Stimulated activated CD8-positive, alpha-beta memory T cell treated with anti-CD3 and anti-CD28 coated beads, Interleukin-7, amount 100 ng/mL, for 48 hours (primary cell): ENCODE measurements at places on chromosomes 7 and 10.

GRCh38 chr7:158125091-158125490 is 462.5 kb downstream of the PTPRN2 start:
- DNase-seq = no peak

DNA sequence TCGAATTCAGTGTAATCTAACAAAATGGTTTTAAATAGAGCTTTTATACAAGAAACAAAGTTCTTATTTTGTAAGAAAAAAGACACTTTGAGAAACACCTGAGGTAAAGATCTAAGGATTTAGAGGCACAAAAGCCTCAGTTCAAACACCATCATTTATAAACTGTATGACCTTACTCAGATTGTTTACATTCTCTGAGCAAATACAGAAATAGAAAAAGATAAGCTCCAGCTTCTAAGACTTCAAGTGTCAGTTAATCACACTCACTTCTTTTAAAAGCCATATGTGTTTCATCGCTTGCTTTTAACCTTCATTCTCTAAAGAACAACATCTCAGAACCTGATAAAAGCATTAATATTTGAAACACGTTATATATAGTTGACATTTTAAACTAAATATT is 27.9 kb downstream of the CADPS2 start:
- DNase-seq = no peak

DNA sequence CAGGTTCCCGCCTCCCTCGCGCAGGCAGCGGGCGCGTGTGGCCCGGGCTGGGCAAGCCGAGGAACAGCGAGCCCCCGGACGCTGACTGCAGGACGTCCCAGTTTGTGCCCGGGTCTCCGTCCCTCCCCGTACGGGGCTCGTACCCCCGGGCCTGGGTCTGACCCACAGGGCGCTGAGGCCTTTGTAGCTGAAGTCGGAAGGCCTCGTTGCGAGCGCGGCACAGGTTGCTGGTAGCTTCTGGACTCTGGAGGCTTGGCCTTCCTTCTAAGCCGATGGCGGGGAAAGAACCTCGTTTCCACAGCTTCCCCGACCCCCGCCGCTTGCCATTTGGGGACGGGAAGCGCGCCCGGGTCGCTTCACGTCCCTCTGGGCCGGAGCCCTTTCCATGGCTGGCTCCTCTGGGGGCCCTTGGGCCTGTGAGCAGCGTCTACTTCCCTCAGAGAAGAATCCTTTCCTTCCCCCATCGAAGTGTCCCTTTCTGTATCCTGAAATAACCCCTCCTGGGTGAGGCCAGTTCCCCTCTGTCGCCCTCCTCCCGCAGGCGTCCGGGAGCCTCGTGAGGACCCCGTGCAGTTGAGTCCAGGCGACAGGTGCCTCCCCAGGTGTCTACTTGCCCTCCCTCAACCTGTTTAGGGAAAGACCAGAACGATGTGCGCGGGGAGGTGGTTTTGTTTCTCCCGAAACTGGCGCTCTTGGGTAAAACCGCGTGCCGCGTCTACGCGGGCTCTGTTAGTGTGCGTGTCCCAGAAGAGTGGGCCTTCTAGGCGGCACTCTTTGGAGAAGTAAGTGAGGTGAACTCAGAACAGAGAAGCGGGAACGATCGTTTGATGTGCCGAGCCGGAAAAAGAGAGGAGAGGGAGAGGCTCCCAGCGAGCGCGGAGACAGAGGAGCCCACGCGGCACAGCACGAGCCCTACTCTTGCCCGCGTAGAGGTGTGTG is 9.3 kb downstream of the EVX1 start:
- no peak for DNase-seq

DNA sequence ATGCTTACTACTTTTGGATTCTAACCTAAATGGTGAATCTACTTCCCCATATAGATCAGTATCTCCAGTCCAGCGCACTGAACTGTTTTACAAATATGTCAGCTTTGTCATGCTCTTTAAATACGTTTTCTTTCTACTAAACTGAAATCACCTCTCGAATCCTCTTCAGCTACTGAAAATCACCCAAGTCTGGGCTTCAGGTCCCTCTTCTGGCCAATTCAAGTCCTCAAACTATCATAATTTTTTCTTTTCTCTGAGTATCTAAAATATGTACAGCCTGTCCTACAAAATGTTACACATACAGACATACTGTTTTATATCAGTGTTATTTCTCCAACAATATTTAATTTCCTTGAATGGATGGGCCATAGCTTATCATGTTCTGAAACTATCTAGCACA is 84.2 kb downstream of the CACNA2D1 start:
- DNase-seq = no peak

DNA sequence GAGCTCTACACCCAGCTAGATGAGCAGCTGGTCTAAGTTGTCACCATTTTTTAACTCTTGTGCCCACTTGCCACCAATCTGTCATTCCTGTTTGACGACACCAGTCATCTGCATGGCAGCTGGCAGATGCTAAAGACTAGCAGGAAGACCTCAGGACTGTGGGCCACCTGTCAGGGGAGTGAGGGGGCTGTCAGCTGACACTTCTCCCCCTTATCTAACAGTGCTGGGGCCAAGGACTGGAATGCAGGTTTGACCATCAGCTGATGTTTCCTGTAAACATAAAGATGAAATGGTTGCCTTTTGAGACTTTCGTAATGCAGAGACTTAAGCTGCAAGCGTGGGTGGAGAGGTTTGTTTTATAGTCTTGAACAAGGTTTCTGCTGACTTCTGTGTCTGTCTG is 93.5 kb downstream of the WNT2 start:
- DNase-seq = no peak

DNA sequence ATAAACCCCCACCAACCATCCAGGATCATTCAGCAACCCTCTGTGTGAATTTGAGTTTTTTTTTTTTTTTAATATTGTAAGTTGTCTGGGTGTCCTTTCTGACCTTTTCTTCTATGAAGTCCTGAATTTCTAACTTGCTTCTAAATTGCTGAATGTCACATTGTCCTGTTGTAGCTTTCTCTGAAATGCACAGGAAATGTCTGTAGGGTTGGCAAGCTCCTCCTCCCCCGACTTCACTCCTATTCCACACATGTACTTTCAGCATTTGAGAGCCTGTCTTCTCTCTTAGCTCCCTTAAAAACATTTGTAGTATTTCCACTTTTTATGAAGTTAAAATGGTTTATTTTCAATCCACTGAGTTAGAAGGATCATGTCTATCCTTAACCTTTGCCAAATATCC is 3.3 kb upstream of the CNNM2 start:
- no peak for DNase-seq

- no peak for DNase-seq
Measured at GRCh38 chr10:61138708-61139591, 195.0 kb upstream of the RHOBTB1 start.

DNA sequence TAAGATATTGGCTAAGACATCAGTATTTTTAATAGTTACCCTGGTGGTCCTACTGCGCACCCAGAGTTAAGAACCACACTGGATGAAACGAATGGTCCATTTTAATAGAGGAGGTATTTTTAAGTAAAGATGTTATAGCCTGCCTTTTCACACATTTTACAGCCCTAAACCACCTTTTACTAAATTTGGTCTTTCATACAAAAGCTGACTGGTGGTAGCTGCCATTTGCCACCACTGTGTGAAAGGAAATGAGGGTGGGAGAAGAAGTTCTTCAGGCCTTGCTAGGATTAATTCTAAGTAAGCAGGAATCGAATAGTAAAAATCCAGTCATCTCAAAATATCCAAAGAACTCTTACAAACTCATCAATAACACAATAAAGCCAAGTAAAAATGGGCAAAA is 15.2 kb upstream of the APBB1IP start:
- no peak for DNase-seq

- DNase-seq = no peak
Measured at GRCh38 chr10:63344269-63344668, 121.5 kb downstream of the JMJD1C start.

- DNase-seq = no peak
Measured at GRCh38 chr7:128732521-128733277, 6.5 kb upstream of the CALU start.

DNA sequence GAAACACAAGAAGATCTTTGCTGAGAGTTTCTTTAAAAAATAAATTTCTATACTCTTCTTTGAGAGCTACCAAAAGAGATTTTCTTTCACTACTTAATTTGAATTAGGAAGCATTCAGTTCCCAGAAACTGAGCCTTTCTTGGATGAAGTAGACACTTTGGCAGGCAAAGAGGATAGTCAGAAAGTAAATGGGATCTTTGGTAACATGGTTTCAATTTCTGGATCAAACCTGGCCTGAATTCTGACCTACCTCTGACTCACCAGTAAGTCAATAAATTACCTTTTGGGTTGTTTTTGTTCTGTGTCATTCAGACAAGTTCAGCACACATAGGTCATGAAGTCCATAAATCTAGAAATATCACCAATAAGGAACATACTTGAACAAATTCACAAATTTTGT is 26.8 kb upstream of the CABCOCO1 start:
- no peak for DNase-seq

- no peak for DNase-seq
Measured at GRCh38 chr10:43202657-43203447, 64.0 kb downstream of the RASGEF1A start.
